ENCODE measurements at places on chromosomes 3 and 15.
A peak's percentile ranks its signal among the peaks of the same experiment; 100 is the strongest.

DNA sequence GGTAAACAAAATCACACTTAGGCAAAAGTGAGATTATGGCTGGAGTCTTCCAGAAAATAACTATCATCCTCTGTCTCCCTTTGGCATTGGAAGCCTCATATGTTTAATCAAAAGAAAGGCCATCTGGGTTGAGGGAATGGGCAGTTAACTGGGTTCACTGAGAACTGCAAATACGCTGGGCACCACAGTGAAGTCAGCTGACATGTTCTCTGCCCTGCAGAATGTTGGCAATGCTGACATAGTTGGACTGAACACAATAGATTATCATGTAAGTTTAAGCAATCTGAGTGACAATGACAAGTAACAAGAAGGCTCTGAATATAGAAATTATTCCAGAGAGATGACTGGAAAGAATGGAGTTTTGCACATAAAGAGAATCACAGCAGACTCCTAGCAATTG is 43.8 kb upstream of the SLC25A26 start:
- DNase-seq, result no peak

DNA sequence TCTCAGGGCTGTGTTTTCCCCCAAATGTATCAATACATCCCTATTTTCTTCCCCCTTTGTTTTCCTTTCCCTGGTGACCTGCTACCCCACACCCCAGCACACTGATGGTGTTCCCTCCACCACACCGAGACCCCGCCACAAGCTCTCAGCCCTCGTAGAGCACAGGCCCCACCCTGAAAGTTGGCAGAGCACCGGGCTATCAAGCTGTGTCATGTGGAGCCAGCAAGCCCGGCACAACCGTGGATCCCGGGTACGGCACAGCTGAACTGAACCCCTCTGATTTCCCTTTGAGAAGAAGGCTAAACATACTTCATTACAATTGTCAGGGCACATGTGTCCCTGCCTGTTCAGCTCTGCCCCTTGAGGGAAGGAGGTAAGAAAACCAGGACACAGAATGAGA is 69.9 kb downstream of the LRIG1 start:
- no peak for DNase-seq

DNA sequence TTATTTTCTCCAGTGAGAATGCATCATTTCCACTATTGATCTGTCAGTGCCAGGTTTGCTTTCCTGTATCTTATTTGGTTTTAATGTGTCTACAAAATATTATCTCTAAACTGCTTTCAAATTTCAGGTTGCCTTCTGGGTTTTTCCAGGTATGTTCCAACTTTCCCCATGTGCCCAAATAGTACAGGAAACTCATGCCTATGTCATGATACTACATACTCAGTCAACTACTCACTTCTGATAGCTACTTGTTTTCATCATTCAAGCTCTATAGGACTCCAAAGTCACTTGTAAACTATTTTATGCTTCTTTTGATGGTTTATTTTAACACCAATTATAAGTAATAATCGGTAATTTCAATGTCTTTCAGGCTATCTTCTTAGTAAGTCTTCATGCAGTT is 134.8 kb upstream of the TTC14 start:
- no peak for DNase-seq

GRCh38 chr15:60932051-60932915 is 296.8 kb downstream of the RORA start:
- DNase-seq, result no peak

DNA sequence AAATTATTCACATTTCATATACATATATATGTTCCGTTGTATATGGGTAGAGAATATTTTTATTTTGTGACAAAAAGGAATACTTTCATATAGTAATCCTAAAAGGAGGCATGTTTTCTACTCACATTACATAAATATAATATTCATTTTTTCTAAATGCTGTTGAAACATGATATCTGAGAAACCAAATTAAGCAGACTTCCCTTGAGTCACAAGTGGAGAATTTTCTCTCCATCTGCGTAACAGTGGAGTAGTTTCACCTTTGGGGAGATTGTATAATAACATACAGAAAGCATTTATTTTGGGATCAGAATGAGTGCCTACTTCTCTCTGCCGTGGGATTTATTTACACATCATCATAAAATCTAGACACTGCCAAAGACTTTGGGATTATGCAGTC is 849.8 kb downstream of the NSUN3 start:
- no peak for DNase-seq

- no peak for DNase-seq
Observed at GRCh38 chr3:171606151-171606751, 146.0 kb upstream of the TNIK start.

DNA sequence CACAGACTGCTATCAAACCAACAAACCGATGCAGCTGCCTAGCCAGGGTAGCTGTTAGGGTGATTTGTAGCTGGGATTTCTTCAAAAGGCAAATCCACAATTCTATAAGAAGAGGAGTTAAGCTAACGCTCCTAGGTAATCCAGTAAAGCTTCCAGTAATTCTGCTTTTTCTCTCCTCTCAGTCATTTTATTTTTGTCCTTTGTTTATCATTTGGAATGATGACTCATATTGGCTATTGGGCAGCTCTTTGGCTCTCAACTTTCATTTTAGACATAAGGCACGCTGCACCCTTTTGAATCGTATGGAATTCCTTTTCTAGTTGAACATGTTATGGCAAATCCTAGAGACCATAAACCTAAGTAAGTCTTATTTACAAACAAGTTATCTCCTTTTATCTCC is 53.2 kb upstream of the PPARG start:
- DNase-seq, result no peak

GRCh38 chr3:54897028-54897711 is 30.7 kb downstream of the LRTM1 start:
- DNase-seq, result no peak

- no peak for DNase-seq
Observed at GRCh38 chr3:66863205-66864111, 134.6 kb upstream of the KBTBD8 start.

DNA sequence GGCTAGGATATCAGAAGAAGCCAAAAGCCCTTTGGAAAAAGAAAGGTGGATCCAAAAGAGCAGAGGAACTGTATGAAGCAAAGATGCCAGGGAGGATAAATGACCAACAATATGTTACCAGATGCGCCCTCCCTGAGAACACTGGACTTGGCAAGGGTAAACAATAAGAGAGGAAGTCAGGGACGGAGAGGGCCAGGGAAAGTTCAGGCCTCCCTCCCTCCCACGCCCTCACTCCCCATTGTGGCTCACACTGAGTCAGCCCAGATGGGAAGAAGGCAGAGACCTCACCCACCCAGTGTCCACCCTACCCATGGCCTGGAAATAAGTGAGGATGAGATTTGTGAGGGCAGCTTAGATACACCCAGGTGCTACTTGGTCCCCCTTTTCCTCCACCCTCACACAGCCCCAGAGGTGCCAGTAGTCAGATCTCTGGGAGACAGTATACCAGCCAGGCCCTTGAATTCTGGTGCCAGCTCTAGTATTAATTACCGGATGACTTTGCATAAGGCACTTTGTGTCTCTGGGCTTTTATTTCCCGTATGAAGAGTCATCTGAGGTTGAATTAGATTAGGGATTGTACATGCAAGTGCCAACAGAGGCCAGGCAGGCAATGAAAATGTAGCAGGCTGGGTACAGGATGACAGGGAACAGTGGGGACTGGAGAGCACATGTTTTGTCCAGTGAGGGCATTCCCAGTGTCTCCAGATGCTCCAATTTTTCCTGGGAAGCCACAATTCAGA is 35.1 kb upstream of the FRMD4B start:
- no peak for DNase-seq

- DNase-seq, result peak; percentile 97
Observed at GRCh38 chr3:119463171-119464169, at the start of gene TMEM39A. TSS of gene TMEM39A (minus strand) at chr3:119463615. CDS start at chr3:119462074, 1,541 bp downstream.
